ENCODE measurements at places on chromosomes 12 and 14.
A peak's percentile ranks its signal among the peaks of the same experiment; 100 is the strongest.

DNA sequence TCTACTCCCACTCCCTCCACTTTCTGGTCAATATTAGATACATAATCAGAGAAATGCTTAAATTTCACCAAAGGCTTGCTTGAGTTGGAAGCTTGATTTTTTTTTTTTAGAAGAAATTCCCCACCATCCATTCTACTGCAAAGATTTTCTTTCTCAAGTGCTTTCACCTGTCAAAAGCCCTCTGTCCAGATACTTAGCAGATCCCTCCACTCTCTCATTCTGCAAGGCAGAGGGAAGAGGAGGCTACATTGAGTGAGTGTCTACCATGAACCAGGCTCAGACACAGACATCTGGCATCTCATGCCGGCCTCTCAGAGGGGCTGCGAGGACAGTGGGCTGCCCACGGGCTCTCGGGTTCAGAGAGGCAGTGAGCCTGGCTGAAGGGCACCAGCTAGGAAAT, 127.6 kb upstream of the GSC start:
- DNase-seq, result no peak

DNA sequence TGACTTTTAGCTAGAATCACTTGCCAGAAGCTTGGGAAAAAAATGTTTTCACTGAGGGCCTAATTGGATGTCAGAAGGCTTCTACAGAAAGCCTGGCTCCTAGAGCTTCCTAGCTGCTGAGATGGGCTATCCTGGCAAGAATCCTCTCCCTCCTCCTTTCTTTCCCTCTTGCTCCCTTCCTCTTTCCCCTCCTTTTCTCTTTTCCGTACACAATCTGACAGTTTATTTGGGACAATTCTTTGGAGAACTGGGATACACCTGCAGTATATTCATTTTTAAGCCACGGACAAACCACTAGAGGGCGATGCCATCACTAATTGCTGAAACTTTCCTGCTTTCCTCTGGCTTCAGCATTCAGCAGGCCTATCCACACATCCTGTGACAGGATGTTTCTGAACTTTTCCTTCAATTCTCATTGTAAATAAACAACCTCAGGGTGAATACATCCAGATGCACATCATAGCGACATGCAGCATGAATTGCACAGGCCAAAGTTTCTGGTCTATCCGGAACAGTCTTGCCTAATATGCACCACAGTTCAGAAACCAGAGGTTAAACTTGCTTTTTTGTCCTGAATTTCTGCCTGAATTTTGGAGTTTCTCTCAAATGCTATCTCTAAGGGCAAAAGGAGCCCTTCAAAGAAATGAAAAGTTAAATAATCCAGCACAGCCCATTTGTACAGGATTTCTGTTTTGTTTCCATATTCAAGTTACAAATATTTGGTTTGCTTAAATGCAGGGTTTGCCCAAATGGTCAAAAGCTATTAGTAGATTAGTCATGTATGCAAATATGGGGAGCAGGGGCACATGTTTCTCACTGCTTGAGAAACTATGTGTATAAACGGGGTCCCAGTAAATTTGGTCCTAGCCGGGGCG, 142.8 kb downstream of the PAWR start:
- DNase-seq, result peak; percentile 77

DNA sequence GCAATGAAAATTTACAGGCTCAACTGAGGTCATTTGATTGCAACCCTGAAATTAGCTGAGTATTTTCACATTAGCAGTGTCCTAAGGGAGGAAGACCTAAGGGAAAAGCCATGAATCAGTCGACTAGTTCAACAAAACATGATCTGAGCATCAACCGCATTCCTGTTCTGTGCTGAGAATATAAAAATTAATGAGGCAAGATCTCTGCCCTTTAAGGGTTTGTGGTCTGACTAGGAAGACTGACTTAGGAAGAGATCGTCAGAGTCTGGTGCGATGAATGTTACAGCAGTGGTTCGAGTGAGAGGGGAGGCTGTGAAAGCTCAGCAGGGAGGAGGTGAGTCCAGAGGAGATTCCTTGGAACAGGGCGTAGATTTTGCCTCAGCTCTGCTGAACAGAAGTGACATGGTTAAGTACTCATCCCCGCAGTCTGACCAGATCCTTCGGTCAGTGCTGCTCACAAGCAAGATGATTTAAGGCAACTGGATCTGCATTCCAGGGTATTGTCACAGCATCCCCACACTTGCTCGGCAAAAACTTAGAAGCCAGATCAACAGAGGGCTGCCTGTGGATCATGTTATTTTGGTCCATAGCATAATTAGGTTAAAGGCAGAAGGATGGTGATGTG, 49.6 kb downstream of the BMAL2 start:
- no peak for DNase-seq

- DNase-seq, result peak; percentile 86
Measured at GRCh38 chr12:22477166-22477893, 67.0 kb downstream of the C2CD5 start.

DNA sequence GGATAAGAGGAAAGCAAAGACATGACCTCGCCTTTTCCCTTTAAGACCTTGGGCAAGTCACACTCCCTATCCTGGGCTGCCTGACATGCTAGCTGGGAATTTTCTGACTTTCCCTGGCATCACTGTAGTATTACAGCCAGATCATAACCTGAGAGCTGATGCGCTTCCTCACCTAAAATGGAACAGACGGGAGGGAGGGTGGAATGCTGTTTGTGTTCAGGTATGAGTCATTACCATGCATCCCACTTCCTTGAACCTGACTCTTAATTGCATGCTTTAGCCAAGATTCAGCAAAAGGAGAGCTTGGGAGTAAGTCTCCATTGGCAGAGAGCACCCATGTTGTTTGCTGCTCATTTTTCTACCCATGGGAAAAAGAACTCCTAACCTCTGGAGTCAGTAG, 156.5 kb downstream of the KCNK10 start:
- no peak for DNase-seq

DNA sequence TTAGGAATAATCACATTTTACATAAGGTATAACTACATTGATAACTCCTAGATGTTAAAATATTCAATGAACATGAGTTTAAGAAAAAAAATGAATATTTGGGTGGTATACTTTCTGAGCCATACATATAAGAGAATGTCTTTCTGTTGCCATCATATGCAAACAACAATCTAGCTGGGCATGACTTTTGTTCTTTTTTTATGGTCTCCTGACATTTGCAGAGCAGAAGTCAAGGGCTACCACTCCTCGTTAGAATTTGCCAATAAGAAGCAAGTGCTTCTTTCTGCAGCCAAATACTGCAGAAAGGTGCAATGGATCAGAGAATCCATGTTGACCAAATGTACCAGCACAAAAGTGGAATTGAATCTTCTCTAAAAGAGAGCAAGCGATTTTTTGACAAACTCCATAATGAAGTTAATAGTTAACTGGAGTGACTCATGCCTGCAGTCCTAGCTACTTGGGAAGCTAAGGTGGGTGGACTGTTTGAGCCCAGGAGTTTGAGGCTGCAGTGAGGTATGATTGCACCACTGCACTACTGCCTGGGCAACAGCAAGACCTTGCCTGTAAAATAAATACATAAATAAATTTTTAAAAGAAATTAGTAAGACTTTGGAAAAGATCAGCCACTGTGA, 25.5 kb upstream of the CCDC91 start:
- no peak for DNase-seq

DNA sequence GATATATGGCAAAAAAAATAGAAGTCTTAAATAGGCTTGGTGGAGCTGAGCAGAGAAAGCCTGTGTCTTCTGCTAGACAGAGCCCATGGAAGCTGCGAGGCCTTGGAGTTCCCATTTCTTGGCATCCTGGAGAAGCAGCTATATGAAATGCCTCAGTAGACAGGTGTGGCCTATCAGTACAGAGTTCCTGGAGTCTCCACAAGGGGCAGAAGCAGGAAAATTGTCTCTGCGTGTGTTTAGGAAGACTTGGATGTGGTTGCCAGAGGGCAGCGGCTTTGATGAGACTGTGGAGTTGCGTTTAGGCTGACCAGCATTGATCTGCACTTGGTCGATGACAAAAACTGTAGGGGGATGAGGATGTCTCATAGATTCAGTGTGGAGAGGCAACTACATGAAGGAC, 334.5 kb upstream of the SEL1L start:
- no peak for DNase-seq

DNA sequence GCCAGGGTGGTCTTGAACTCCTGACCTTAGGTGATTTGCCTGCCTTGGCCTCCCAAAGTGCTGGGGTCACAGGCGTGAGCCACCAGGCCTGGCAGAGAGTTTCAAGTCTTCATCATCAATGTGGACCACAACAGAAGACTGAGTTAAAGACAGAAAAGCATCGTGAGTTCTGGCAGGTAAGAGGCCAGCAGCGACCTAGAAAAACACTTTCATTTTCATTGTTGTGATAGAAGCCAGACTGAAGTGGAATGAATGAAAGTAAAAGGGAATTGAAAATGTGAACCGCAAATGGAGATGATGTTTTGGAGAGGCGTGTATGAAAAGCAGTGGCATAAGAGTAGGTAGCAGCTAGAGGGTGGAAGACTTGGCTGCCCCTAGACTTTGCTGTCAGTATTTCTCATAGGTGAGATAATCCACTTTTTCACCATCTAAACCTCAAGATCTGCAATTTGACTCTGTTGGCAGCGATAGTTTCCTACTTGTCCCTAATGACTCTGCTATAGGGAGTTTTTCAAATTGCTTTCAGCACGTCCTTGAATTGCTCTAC, 47.1 kb upstream of the PLEKHA5 start:
- no peak for DNase-seq

GRCh38 chr12:122888232-122888752, 7.6 kb downstream of the VPS37B start:
- DNase-seq, result peak; percentile 59

DNA sequence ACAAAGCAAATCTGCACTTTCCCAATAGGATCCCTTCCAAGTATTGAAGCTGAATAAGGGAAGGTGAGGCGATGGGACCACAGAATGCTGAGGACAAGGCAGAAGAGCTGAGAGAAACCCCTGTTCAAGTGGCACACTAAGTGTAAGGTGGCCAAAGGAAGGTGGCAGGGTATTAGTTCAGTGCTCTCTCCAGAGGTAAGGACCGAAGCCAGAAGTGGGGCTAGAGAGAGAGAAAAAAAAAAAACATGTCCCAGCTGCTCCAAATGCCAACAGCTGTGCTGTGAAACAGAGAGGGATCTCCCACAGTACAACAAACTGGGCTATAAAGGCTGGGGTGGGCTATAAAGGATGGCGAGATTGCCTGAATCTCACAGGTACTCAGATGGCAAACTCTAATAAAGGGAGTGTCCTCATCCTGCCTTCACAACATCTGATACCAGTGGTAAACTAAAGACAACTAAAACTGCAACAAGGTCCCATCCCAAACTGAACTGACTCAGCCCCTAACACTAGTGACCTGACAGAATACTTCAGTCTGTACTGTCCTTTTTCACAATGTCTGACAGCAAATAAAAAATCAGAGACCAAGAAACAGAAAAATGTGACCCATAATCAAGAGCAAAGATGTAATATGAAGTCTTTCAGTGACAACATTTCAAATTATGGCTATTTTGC, 47.9 kb downstream of the CDK17 start:
- DNase-seq, result no peak

GRCh38 chr12:40013292-40013691, 92.6 kb downstream of the SLC2A13 start:
- DNase-seq, result no peak

DNA sequence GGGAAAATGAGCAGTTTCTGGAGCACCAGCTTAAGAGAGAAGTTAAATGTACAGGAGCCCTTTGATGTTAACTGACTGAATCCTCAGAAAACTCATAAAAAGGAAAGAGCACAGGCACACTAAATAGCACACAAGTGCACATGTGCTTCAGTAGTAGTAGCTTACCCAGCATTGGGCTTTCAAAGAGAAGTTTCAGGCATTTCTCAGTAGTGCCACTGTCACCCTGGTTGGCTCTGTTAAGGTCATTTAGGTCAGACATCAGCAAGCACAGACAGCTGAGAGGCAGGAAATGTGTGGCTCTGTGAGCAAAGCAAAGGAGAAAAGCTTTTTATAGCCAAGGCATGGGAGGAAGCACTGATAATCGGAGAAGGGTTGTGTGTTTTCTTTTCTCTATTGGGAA, 96.3 kb upstream of the HIF1A start:
- no peak for DNase-seq

- no peak for DNase-seq
Measured at GRCh38 chr12:27824126-27824842, 44.2 kb upstream of the MANSC4 start.

- no peak for DNase-seq
Measured at GRCh38 chr12:58570411-58570810, 349.9 kb downstream of the LRIG3 start.

GRCh38 chr14:100696590-100696989, 30.1 kb upstream of the DLK1 start:
- DNase-seq, result no peak

GRCh38 chr12:47818467-47819137, 1.1 kb downstream of the HDAC7 start:
- no peak for DNase-seq

DNA sequence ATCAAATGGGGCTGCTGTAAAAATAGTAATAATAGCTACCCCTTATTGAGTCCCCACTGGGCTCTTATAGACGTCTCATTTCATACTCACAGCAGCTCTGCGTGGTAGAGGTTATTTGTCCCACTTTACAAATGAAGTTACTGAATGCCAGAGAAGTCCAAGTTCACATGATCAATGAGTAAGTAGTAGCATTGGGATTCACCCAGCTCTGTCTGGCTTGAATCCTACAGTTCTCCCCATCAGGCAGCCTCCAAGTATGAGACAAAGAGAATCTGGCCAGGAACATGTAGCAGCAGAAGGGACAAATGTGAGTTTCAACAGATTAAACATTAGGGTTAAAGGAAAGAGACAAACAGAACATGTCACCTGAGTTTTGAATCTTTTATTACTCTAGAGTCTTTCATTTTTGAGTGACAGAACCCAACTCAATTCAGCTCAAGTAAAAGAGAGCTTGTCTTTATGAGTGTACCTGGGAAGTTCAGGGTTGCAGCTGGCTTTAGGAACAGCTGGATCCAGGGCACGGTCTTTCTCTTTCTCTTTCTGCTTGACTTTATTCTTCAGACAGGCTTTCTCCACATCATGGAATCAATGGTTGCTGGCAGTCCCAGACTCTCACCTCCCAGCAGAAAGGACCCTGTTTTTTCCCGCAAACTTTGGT, 64.1 kb upstream of the JDP2 start:
- DNase-seq, result no peak
